Right kidney (tissue), 9 donors: ENCODE measurements at places on chromosomes 12 and 14.
A peak's percentile ranks its signal among the peaks of the same experiment; 100 is the strongest.

DNA sequence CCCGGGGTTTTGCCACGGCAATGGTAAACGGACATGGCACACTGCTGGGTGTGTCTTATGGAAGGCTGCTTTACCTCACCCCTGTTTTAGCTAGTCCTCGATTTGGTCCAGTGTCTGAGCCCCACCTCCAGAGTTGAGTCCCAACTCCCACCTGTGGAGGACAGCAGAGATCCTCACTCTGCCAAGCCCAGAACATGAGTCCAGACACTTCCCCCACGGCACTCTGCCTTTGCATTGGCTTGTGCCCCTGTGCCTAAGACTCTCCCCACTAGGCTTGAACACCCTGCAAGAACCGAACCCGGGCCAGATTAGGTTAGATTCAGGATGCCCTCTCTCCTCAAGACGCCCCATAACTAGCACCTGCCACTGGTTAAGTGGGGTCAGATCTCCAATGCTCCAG is 59.8 kb upstream of the C14orf180 start:
- no peak for DNase-seq

DNA sequence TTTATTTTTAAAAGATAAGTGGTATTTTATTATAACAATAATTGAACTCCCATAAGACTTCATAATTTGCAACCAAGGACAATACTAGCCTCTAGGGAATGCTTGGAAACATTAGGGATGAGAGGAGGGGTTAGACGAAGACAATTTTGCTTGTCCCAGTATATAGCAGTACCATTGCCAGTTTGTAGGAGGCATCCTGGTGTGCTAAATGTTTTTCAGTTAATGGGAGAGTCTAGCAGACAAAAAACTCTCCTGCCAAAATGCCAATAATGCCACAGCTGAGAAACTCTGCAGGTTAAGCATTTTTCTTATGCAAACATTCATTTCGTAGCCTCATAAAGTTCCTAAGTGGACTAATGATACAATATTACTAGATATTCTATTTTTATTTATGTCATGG is 38.1 kb downstream of the RASSF9 start:
- DNase-seq, result no peak

GRCh38 chr12:51270067-51270950 is at the start of gene SMAGP:
TSS of gene SMAGP (minus strand) at chr12:51270415. CDS start at chr12:51269278, 1,137 bp downstream.
- peak; percentile 76 for DNase-seq

GRCh38 chr14:68308726-68309520 is 483.9 kb downstream of the ZFP36L1 start:
- no peak for DNase-seq

GRCh38 chr14:64654246-64654900 is 49.9 kb upstream of the PLEKHG3 start:
- no peak for DNase-seq

DNA sequence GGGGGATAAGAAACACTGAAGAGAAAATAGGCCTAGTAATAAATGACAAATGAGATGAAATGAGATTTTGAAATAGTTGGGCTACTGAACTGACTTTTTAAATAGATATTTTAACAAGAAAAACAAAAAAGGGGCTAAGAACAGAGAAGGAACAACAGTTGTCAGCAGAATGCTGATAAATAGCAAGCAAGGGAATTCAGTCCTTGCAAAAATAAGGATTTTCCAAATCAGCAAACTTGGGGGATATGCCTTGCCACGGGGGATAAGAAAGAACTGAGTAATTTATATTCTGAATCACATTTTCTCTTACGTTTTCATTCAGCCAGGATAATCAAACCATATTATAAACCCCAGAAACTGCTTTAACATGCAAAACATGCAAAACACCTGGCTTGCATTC is 12.9 kb upstream of the CCDC196 start:
- DNase-seq, result no peak

GRCh38 chr14:93712838-93713724 is 75.2 kb downstream of the PRIMA1 start:
- DNase-seq, result no peak

DNA sequence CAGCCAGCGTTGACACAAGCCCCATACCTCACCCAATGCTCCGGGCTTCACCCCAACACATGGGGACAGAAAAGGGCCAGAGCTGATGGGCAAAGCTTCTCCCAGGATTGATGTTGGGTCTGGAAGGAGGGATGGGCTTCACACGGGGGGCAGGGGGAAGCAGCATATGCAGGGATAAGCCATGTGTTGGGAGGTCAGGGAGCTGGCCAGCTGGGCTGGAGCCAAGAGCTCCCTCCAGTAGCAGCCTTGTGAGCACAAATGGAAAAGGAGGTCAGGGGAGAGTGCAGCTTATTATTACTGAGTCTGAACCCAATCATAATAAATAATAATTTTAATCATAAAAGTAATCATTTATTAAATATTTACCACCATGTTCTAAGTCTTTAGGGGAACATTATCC is 9.3 kb downstream of the PLEKHD1 start:
- DNase-seq, result no peak

DNA sequence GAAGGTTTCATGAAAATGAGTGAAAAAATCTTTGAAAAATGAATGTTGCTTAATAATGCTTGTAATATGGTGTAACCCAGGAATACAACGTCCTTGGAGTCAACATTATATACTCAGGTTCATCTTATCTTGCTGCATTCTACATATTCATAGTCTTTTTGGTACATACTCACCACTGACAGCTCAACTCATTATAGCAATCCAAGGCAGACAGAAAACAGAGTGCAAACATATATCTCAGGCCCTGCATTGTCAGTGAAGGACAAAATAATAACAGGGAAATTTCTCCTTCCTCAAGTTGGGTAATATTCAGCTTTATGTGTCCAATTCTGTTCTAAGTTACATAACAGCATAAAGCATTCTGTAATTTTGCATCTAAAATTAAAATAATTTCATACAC is 1353.0 kb upstream of the SEL1L start:
- DNase-seq, result no peak

- DNase-seq, result no peak
These were observed 27.1 kb downstream of the DEGS2 start for GRCh38 chr14:100132161-100132902.

GRCh38 chr12:53090554-53090953 is 6.9 kb upstream of the IGFBP6 start:
- DNase-seq, result no peak

DNA sequence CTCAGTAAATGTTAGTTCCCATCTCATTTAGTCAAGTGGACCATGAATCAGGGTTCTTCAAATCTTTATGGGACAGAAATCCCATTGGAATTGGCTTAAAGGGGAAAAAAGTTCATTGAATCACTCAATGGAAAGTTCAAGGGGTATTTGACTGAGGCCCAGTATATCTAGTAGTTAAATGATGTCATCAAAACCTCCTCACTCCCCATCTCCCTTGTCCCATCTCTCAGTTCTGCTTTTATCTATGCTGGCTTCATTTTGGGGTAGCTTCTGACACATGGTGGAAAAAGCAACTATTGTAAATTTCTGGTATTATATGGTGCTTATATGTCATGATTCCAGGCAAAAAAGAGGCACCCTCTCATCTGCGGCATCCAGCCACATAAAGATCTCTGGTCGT is 51.9 kb downstream of the DAAM1 start:
- DNase-seq, result no peak

DNA sequence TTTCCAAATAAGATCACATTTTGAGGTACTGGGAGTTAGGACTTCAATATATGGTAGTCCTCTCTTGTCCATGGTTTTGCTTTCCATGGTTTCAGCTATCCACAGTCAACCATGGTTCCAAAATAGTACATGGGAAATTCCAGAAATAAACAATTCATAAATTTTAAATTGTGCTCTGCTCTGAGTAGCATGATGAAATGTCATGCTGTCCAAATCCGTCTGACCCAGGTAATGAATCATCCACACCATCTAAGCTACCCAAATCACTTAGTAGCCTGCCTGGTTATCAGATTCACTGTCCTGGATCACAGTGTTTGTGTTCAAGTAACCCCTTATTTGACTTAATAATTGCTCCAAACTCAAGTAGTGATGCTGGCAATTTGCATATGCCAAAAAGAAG is 197.9 kb downstream of the TMTC3 start:
- DNase-seq, result no peak

DNA sequence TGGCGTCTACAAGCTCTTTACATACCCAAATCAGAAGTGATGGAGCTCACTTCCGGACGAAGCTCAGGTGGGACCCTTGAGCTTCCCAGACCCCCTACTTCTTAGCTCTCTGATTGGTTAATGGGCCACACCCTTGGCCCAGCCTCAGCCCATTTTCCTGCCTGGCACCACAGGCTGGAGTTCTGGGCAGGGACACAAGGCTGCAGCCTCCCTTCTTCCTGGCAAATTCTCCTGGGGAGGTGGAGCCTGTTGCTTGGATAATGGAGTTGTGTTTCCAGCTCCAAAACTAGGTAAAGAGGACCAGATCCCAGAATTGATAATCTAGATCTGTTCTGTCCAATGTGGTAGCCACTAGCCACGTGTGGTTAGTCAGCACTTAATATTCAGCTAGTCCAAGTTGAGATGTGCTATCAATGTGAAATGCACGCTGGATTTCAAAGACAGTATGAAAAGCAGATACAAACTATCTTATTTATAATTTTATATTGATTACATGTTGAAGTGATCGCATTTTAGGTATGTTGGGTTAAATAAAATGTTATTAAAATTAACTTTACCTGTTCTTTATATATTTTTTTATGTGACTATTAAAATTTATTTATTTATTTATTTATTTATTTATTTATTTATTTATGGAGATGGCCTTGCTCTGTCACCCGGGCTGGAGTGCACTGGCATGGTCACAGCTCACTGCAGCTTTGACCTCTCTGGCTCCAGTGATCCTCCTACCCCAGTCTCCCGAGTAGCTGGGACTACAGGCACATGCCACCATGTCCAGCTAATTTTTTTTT is 12.6 kb upstream of the FAIM2 start:
- DNase-seq, result no peak

DNA sequence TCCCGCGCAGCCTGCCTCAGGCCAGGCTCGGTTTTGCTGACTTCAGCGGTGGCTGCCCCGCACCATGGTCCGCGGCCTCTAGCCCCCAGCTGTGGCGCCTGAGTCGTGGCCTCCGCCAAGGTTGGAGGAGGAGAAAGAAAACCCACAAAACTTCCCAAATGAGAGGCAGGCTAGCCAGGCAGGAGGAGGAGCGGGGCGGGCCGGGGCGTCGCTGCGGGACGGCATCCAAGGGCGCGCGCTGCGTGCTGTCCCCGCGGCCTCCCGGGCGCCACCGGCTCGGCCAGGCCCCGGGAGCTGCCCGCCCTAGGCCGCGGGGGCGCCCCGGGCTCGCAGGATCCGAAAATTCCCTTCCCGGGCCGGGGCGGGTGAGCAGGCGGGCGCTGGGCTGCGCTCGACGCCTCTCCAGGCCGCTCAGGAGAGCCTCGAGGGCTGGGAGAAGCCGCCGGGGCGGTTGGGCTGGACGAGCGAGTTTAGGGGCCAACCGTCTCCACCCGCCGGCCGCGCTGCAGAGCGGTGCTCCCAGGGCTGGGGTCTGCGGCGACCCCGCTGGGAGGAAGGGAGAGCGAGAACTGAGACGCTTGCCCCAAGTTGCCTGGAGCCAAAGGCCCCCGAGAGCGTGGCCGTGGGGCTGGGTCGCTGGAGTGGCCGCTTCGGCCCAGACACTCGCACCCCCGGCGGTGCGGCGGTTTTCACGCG is at the start of gene EFS:
Gene EFS, minus strand, starts transcription at position 137 of the 696 bp plus-strand sequence. CDS start 147 bp downstream, outside the sequence.
- peak; percentile 89 for DNase-seq

- no peak for DNase-seq
These were observed 270.3 kb upstream of the DAAM1 start for GRCh38 chr14:58918066-58918738.

DNA sequence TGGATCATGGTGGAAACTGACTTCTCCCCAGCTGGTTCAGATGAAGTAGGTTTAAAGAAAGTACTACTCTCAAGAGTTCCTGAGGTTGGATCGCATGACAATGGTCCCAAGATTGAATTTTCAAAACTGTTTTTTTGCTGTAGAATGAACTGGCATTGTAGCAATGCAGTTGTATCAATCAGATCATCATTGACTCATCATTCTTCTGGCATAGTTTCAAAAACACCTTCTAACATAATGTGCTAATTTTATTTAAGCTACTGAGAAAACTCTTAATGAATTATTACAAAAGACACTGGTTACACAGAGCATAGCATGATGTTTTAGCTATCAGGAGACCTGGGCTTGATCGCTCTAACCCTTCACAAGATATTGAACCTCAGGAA is 384.5 kb upstream of the DCN start:
- DNase-seq, result no peak

- DNase-seq, result no peak
These were observed 5.7 kb downstream of the FNTB start for GRCh38 chr14:64992328-64992885.

GRCh38 chr12:28611115-28611435 is 420.8 kb downstream of the CCDC91 start:
- no peak for DNase-seq

GRCh38 chr12:110199339-110200123 is 75.4 kb downstream of the IFT81 start:
- DNase-seq, result peak; percentile 29

DNA sequence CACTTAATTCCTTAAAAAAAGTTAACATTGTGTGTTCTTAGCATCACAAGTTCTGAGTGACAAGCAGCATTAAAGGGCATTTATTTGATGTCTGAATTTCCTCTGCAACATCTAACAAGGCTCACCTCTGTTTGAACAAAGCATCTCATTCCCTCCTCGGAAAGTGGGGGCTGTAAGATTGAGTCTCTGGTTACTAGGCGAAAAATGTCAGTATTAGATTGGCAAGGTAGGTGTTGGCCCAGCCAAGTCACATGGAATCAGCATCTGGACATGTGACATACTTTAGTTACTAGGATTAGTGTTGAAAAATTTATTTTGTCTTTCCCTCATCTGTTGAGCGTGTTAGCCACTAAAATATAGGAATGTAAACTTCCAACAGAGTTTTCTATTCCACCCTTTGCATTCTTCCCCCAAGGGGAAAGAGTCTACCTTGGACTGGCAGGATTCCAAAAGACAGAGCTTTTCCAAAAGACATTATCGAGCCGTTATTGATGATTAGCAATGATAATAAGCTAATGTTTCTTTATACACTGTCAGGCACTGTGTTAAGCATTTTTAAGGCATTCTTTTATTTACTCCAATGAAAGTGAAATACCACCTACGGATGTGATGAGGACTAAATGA is 194.9 kb upstream of the BTG1 start:
- no peak for DNase-seq

GRCh38 chr12:56221232-56221756 is 428 bp downstream of the RNF41 start:
- peak; percentile 81 for DNase-seq

DNA sequence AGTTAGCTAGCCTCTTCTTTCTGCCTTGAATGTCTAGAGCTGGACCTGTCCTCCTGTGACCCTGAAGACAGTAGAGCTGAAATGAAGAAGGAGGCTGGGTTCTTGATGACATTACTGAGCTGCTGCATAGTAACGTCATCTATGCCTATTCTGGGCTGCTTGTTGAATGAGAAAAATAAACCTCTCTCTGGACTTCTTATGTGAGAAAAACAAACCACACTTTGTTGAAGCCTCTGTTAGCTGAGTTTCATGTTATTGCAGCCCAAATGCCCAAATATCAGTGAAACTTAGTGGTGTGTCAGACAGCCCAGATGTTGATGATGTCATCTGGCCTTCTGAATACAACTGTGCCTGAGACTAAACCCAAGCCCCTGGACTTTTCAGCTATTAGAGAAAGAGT is 67.0 kb upstream of the MAX start:
- no peak for DNase-seq
